ENCODE measurements at places on chromosomes 2 and 18.

- DNase-seq = no peak
Observed at GRCh38 chr2:218664653-218665052, 5.2 kb downstream of the BCS1L start.

GRCh38 chr18:55396979-55397378, 191.0 kb downstream of the TCF4 start:
- DNase-seq = no peak

GRCh38 chr2:231706731-231707624, 1.3 kb upstream of the PTMA start:
- peak; percentile 98 for DNase-seq

DNA sequence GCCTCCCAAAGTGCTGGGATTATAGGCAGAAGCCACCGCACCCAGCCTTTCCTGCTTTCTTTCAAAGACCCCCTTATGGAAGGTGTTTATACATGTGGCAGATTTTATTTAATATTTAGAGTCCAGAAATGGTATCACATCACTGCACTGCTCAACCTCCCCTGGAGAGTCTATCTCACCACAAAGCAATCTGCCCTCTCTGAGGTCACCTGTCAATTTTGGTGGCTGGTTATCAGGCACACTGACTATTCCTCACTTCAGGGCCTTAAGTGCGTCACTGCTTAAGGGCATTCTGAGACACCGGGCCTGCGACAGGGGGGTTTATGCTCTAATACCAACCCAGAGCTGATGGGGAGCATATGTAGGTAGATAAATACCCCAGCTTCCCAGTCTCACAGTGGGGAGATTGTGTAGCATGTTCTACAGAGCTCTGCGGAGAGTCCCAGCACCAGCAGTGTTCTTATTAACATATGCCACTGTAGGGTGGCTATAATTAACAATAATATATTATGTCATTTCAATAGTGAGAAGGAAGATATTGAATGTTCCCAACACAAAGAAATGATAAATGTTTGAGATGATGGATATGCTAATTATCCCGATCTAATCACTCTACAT, 42.7 kb upstream of the ZDBF2 start:
- DNase-seq = peak; percentile 50

GRCh38 chr2:34602262-34602661, 1003.2 kb upstream of the FAM98A start:
- DNase-seq = no peak

GRCh38 chr2:69997015-69997830, 35.8 kb upstream of the ASPRV1 start:
- no peak for DNase-seq

Measured in NCI-H1694 treated with DMSO at 0.1 percent for 48 hours (cell line).